Kidney epithelial cell (primary cell): ENCODE measurements at places on chromosomes 3 and 15. TPM values are rescaled to one million over a fixed set of nuclear protein-coding genes. Genes with fewer than 3 reads are reported as not detected.

SPESP1 gene
- 7.9 and 8.4 TPM in 2 replicates for total RNA-seq

DNA sequence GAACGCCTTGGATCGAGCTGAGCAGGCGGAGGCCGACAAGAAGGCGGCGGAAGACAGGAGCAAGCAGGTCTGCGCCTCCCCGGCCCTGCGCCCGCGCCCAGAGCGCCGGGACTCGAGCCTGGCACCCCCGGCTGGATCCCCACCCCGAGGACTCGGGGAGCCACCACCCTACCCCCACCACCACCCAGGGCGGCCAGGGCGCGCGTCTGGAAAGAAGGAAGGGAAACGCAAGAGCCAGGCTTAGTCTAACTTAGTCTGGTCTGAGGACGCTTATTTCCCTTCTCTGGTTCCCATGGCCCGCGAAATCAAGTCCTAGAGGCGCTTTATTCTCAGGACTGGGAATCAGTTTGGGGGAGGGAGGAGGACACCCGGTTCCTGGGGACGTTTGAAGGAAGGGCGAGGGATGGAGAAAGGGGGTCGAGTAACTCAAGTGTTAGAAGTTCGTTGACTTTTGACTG lies 359 bp downstream of the TPM1 start:
- DNase-seq = no peak

DNA sequence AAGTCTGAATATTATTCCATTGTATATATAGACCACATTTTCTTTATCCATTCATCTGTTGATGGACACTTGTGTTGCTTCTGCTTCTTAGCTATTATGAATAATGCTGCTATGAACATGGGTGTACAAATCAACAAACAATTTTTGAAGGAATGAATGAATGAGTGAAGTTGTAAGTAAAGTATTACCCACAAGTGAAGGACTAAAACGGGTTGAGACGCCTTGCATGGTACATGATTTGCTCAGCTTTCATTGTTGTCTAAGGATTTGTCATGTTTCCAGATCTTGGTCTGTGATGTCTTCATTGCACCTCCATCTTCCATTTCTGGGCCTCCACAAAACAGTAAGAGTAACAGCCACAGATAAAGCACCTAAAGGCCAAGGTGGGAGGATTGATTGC lies 20.5 kb downstream of the IFT122 start:
- DNase-seq = no peak

GRCh38 chr15:45866616-45867015 lies 231.8 kb downstream of the SQOR start:
- DNase-seq = no peak

GRCh38 chr15:79401301-79401700 lies 30.8 kb upstream of the MINAR1 start:
- DNase-seq = no peak
